Posterior vena cava (tissue), 2 donors: ENCODE measurements at places on chromosomes 16 and 17.
A peak's percentile ranks its signal among the peaks of the same experiment; 100 is the strongest.

GRCh38 chr17:39955726-39956225 lies 7.0 kb upstream of the GSDMA start:
- DNase-seq, result no peak

DNA sequence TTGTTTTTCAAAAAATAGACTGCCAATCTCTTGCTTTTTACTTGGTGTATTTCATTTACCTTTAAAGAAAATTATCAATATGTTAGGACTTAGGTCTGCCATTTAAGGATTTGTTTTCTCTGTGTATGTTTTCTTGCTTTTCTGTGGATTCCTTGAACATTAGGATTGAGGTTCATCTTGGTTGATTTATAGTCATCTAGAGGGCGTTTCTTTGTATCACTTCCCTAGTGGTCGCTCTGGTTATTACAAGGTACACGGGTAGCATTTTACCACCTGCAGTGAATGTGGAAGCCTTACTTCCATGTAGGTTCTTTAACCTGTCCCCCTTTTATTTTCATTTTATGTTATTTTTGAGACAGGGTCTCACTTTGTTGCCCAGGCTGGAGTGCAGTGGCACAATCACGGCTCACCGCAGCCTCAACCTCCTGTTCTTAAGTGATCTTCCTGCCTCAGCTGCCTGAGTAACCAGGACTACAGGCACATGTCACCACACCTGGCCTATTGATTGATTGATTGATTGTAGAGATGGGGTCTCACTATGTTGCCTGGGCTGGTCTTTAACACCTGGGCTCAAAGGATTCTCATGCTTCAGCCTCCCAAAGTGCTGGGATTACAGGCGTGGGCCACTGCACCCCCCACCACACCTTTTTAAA lies 35.2 kb upstream of the CBX4 start:
- no peak for DNase-seq

GRCh38 chr16:55082591-55082976 lies 151.9 kb downstream of the IRX5 start:
- no peak for DNase-seq

DNA sequence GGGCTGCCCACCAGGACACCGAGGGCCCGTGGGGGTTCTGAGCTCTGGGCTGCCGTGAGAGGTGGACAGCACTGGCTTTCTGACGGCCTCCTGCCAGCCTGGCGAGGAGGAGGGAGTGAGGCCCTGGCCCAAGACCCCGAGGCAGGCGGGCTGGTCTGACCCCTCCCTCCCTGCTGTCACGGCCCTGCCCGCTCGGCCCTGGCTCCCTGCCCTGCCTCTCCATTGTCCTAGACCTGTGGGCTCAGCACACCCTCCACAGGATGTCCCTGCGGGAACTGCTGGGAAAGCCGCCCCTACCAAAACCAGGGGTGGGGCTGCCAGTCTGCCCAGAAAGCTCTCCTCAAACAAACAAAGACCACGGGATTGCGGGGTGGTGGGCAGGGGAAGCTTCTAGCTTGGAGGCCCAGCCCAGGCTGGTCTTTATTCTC lies 20.7 kb downstream of the SPNS2 start:
- DNase-seq, result no peak

- no peak for DNase-seq
Measured at GRCh38 chr16:73319737-73320136, 271.8 kb upstream of the ZFHX3 start.

DNA sequence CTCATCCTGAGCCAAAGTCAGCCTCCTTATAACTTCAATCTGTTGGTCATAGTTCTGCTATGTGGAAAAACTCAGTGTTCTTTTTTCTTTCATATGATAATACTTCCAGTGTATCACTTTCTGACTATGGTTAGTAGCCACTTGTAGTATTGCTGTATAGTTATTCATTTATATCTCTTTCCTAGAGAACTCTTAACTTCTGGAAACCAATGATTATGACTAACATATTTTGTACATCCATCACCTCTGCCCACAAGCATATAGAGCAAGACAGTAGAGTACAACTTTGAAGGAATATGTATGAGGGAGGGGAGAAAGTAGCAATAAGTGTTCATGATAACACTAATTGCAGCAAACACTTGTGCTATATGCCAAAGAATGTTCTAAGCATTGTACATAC lies 38.6 kb downstream of the COX10 start:
- DNase-seq, result no peak

- no peak for DNase-seq
Measured at GRCh38 chr17:33990943-33991706, 264.0 kb upstream of the CCL2 start.

- DNase-seq, result no peak
Measured at GRCh38 chr16:79571065-79571902, 29.3 kb downstream of the MAF start.

DNA sequence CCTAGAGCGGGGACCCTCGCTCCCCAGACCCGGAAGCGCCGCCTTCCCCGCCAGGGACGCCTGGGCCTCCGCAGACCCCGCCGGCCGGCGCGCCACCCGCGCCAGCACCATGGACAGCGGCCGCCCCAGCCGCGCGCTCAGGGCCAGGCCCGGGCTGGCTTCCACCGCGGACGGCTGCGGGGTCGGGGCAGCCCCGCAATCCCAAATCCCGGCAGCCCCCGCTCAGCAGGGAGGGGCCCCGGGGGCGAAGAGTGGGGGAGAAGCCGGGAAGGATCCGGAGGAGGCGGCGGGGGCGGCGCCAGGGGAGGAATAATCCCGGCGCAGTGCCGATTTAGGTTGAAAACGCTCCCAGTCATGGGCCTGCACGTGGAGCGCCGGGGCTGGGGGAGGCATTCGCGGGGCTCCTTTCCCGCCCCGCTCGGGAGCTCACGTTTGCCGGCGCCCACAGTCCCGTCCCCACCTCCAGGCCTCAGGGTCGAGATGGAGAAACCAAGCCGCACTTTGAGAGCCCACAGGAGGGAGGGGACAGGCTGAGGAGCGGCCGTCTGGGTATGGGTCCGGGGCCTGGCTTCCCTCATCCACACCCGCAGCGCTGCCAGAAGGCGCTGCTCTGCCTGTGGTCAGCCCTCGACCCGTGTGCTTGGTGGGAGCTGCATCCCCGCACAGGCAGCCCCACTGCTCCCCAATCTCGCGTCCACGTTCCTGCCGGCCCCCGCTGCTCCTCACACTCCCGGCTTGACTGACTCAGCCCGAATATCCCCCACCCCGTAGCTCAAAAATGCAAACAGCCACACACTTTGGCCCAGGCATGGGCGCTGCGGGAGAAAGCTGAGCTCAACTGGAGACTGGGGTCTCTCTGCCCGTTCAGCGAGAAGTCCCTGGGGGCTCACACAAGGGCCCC lies 4.7 kb downstream of the FBXL16 start:
- DNase-seq, result no peak

DNA sequence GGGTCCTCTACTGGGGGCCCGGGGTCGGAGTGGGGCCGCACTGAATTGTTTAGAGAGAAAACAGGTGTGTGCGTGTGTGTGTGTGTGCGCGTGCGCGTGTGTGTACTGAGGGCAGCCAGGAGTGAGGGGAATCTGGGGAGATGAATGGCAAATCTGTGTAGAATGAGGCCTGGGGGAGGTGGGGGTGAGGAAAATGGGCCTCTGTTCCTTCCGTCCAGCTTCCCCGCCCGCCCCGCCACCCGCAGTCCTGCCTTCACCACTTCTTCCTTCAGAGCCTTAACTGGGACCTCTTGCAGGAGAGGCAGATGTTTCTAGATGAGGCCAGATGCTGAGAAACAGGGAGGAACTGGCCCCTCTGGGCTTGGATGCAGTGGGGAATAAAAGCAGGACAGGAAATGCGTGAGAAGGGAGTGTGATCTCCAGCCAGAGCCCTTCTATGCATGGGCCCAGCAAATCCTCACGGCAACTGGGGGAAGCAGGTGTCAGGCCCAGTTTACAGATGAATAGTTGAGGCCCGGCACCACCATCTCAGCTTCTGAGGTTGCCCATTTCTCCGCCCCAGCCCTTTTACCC lies 29.7 kb upstream of the NGFR start:
- DNase-seq, result no peak

DNA sequence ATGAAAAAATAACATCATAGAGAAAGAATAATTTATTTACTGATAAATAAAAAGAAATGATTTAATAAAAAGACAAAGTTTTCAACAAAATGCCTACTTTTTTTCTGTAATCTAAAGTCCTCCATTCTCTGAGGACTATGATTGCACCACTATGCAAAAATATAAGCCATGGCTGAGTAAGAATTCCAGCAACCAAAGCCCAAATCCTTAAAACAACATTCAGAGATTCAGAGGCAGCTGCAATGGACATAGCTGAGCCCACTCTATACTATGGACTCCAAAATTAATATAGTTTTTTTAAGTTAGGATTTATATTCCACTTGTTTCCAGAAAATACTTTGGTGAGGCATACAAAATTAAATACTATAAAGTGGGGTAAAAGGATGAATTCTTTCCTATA lies 169.5 kb upstream of the C17orf78 start:
- DNase-seq, result no peak

DNA sequence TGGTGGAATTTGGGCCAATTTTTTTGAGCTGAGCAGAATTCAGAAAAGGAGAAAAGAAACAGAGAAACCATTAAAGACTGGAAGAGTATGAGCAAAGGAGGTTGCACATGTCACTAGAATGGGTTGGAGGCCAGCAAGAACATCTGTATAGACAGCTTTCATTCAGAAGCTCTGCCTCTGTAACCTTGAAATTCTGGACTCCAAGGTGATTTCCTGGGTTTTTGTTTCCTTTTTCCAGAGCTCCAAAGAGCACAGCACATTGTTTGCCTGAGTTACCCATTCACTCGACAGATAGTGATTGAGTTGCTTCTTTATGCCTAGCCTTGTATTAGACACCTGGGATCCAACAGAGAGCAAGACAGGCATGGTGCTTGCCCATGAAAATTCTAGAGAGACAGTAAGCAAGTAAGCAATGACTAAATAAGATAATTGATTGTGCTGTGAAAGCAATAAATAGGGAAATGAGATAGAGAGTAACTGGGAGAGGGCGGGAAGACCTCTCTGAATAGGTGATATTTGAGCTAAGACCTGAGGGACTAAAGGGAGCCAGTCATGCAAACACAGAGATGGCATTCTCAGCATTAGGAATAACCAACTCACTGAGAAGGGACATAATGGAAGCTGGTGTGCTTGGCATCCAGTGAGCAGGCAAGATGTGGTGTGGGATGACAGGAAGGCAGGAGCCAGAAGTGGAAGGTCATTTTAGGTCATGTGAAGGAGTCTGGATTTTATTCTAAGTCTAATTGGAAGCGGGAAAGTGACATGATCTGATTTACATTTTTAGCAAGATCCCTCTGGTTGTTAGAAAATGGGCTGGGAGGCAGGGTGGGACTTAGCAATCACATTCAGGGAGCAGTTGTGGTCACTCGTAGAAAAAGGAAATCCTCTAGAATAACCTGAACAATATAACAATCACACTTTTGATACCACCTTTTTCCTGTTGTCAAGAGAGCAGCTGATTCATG lies 197.5 kb downstream of the HS3ST3A1 start:
- no peak for DNase-seq

DNA sequence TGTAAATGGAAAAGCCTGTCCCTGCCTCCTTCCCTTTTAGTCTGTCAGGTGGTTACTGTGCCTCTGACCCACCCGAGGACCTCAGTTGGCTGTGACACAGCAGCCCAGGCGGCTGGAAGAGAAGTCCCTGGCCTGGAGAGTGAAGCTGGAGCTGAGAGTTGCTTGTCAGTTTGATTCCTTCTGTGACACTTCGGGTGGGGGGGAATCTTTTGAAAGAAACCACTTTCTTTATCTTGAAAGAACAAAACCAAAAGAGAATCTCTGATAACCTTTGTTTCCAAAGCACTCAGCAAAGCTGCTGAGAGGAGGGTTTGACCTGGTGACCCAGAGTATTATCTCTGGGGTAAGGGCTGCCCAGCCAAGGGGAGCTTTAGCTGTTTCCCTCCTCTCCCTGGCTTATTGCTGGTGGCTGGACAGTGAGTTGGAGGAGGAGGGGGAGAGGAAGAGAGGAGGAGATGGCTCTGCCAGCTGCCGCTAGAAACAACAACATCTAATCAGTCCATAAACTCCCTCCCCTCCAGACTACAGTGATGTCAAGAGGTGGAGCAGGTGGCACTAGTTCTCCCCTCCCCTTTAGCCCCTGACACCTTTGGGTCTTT lies 34.0 kb downstream of the YPEL2 start:
- DNase-seq, result peak; percentile 62

GRCh38 chr17:31148205-31148604 lies 53.4 kb downstream of the NF1 start:
- DNase-seq, result no peak

DNA sequence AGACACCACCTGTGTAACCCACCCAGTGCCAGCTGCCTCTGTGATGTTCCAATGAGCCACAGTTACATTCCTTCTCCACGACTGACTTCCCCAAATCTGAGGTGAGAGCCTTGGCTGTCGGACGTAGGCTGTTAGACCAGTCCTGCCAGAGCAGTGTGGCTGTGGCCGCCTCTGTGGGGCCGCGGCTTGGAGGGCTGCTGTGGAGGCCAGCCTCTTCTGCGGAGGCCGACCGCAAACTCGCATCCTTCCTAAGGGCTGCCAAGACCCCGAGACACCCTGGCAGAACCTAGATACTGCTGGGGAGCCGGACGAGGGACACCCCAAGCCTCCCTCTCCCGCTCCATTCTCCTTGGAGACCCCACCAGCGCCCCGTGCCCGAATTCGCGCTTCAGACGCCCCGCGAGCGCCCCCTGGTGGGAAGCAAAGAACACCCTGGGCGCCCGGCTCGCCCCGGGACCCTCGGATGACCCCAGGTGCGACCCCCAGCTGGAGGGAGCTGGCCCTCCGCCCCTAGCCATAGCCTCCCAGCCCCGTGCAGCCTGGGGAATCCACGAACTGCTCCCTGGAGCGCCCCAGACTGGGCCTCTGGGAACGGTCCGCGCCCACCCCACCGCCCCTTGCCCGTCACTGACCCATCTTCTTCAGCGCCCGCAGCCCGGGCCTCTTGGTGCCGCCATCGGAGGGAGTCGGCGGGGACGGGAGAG lies 547 bp downstream of the PLCD3 start:
- peak; percentile 87 for DNase-seq

GRCh38 chr17:9090641-9091096 lies 69.4 kb downstream of the NTN1 start:
- DNase-seq, result no peak

DNA sequence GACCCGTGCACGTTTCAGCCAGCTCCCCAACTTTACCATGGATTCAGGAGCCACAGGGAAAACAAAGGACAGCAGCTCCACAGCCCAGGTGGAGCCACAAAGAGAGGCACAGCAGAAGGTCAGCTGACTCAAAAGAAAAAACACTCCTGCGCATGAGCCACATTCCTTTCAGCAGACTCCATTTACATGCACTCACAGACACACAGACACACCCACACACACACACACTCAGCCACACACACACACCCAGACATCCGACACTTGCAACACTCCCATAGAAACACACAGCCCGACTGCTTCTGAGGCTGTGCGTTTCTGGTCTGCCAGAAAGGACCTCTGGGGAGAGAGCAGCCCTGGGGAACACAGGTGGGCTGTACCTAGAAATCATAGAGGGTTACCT lies 2335.5 kb downstream of the TP53TG3F start:
- no peak for DNase-seq

- no peak for DNase-seq
Measured at GRCh38 chr16:35252356-35252936, 1793.0 kb downstream of the TP53TG3F start.

DNA sequence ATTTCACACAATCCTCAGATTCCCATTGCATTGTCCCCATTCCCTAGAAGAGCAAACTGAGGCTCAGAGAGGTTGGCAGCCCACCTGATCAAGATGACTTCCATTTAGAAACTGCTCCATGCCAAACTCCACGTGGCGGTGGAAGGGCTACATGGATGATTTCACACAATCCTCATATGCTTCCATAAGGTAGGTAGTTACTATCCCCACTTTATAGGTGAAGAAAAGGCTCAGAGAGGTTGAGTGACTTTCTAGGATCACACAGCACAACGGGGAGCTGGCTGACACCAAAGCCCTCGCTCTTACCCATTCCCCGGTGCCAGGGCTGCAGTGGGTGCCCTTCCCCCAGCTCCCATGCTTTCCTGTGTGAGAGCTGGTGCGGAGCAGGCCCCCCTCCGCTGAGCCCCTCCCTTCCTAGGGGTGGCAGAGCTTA lies 9.7 kb upstream of the GINS2 start:
- no peak for DNase-seq
